ENCODE measurements at places on chromosomes 16 and 17.

GRCh38 chr16:17002565-17002964, 468.2 kb downstream of the XYLT1 start:
- no peak for DNase-seq

- no peak for DNase-seq
Observed at GRCh38 chr17:38617074-38617860, 11.5 kb upstream of the SRCIN1 start.

GRCh38 chr16:51592001-51592501, 441.0 kb upstream of the SALL1 start:
- DNase-seq = no peak

DNA sequence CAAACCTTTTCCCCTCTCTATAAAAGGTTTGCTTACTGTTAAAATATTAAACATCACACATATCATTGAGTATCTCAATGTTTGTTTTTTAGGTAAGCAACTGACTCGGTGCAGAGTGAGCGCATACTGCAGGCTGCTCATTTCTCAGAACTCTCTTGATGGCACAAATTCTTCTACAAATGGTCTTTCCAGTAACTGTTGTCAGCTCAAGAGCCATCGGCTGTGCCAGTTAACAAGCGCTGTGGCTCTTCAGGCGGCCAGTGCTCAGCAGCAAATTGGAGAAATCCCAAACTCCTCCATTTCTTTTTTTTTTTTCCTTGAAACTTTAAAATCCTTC, 8.6 kb downstream of the ABCA3 start:
- DNase-seq = peak; percentile 9

DNA sequence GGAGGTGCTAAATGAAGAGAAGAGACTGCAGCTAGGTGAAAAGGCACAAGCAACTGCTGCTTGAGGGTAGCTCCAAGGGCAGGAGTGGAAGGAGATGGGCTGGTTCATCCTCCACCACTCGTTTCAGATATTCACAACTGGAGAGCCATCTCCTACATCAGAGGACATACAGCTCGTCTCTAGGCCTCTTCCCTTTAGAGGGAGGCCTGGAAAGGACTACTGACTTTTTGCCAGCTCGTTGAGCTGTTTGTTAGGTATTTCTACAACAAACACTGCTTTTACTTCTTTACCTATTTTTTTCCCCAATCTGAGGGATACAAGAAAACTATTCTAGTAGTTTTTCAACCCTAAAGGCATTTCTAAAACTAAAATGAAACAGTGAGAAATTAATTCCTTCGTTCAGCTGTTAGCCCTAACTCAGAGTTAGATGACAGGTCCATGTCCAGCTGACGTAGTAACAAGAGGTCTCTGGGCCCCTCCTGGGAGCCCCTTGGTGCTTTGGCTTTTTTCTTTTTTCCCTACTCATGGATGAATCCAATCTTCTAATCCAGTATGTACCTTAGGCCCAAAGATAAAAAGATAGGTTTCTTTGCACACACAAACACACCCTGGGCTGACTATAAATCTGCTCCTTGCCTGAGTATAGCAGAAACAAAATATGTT, 47.8 kb upstream of the TBX2 start:
- DNase-seq = no peak

DNA sequence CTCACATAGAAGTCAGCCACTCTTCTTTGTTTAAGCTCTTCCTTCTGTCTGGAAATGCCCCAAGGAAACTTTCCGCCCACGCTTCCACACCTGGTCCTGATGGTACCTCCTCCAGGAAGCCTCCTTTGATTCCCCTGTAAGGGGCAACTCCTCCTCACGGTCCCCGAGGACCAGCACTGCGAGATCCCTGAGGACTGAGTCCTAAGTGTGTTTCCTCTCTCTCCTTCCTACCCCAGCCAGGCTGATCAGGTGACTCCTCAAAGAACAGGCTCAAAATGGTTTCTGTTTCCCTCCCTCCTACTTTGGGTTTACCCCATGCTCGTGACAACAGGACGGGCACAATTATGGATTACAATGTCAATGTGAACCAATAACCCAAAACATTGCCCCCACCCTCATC, 63.0 kb upstream of the MED9 start:
- no peak for DNase-seq

- no peak for DNase-seq
Observed at GRCh38 chr17:27834571-27834970, 34.2 kb upstream of the NOS2 start.

GRCh38 chr17:32461853-32462617, 17.7 kb downstream of the PSMD11 start:
- no peak for DNase-seq

DNA sequence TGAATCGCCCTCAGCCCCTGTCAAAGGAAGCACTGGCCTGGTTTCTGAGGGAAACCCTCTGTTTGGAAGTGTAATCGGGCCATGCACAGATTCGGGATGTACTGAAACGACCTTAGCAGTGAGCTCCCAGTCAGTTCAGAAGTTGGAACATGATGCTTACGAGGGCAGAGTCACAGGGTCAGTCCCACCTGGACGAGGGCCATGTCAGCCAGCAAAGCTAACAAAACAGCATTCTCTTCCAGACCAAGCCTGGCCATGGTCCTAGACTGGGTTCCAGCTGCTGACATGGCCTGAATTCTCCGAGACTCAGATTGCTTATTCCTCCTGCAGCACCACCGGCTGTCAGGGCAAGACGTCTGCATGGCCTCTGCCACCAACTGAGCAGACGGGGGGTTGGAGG, 192.2 kb upstream of the WSCD1 start:
- no peak for DNase-seq

GRCh38 chr16:88602091-88602490, 31.9 kb downstream of the ZC3H18 start:
- no peak for DNase-seq

- DNase-seq = no peak
Observed at GRCh38 chr17:35315283-35315682, 58.1 kb downstream of the SLFN11 start.

DNA sequence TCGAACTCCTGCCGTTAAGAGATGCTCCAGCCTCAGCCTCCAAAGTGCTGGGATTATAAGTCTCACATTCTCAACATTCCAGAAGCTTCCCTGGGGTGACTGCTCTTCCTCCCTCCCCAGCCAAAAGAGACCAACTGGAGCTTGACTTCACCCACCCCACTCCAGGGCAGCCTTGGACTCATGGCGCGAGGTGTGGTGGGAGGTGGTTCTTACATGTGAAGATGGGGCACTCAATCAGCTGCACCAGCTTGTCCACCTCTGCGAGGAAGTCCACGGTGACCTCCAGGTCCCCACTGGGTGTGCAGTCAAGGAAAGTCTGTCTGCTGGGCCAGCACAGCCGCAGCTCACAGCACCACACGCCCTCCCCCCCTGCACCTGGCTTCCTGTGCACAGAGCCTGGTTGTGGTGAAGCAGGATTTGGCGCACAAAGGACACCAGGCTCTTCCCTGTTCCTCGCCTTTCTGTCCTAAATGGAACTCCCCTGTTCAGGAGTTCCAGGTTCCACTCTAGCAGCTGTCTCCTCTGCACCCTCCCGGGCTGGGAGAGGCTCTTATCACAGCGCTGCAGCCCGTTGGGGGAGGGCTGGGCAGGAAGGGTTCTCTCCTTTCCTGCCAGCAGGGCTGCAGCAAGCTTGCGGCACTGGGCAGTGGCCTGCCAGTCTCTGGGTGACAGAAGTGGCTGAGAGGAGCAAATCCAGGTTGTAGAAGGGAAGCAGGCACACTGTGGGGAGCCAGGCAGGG, 9.6 kb upstream of the MTSS2 start:
- no peak for DNase-seq

DNA sequence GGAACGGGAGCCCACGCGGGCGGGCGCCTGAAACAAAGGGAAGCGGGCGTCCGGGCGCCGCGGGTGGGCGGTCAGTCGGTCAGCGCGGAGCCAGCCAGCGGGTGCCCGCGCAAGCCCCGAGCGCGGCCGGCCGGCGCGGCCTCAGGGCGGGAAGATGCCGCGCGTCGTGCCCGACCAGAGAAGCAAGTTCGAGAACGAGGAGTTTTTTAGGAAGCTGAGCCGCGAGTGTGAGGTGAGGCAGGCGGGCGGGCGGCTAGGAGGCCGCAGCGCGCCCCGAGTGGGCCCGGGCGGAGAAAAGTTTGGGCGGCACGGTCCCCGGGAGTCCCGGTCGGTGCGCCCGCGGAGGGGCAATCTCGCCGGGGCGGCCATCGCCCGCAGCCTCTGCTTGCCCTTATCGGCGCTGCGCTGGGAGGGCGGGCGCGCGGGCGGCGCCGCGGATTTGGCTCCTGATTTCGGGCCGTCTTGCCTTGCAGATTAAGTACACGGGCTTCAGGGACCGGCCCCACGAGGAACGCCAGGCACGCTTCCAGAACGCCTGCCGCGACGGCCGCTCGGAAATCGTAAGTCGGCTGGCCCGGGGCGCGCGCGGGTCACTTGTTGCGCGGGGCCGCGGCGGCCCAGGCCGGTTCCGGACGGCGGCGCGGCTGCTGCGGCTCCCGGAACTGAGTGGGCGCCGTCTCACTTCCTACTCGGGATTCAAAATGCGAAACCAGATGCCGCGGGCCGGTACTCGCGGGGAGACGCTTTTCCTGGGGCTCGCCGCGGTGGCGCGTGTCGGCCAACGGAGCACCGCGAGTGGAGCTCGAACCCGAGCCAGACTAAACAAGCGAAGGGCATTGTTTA, 526 bp downstream of the CBFB start:
- DNase-seq = no peak

- no peak for DNase-seq
Observed at GRCh38 chr16:68711421-68712139, 25.5 kb upstream of the CDH1 start.

GRCh38 chr16:89779231-89779908, 37.1 kb downstream of the FANCA start:
- DNase-seq = no peak

DNA sequence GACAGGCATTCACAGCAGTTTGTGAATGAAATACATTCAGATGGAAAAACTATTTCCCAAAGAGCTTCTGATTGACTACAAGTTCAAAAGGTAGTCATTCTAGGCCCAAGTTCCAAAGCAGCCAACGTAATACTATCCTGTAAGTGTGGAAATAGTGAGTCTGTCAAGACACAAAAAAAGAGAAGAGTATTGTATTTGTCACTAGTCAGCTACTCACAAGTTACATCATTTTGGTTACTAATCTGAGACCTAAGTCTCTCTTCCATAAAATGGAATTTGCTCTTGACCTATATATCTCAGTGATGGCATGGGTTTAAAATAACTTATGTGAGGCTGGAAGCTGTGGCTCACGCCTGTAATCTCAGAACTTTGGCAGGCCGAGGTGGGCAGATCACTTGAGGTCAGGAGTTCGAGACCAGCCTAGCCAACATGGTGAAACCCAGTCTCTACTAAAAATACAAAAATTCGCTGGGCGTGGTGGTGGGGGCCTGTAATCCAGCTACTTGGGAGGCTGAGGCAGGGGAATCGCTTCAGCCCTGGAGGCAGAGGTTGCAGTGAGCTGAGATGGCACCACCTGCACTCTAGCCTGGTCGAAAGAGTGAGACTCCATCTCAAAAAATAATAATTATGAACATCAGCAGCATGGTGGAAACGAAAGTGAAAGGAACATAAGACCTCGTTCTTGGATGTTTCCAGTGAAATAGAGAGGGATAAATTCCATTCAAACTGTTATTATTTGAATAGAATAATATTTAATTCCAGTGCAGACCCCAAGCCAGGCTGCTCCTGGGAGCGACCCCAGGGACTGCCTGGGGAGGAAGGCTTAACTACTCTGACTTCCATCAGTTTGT, 2.9 kb downstream of the CMC2 start:
- DNase-seq = no peak

DNA sequence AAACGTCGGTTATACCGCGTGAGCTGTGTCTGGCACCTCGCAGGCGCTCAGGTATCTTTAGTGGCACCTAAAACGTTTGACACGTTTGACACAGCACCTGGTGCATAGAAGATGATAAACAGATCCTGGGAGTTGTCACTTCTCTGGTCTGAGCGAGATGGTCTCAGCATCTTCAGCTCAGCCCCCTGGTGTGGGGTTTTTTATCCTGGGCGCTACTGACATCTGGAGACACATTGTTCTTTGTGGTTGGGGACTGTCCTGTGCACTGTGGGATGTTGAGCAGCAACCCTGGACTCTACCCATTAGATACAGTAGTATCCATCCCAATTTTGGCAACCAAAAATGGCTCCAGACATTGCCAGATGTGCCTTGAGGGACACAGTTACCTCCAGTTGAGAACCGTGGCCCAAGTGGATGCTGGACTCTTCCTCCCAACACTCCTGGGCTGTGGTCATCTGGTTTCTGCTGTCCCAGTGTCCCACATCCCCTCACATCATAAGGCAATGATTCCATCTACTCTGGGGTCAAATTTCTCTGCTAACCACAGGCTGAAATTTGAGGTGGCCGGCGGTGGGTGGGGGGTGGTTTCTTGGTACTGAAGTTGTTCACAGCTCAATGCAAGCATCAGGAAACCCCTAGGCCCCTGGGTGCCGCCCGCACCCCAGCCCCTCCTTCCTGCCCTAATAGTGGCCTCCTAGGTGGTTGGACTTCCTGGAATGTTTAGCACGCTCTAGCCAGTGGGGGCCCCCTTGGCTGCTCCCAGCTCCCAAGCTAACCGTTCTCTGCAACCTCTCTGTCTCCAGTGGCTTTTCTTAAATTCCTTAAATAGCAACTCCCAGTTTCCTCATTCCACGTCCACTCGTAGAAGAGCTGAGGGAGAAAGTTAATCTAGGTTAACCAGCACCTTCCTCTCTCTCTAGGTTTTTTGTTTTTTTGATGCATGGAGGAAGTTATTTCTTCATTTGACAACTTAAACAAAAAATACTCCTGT, 124.8 kb downstream of the ABCC1 start:
- DNase-seq = no peak

DNA sequence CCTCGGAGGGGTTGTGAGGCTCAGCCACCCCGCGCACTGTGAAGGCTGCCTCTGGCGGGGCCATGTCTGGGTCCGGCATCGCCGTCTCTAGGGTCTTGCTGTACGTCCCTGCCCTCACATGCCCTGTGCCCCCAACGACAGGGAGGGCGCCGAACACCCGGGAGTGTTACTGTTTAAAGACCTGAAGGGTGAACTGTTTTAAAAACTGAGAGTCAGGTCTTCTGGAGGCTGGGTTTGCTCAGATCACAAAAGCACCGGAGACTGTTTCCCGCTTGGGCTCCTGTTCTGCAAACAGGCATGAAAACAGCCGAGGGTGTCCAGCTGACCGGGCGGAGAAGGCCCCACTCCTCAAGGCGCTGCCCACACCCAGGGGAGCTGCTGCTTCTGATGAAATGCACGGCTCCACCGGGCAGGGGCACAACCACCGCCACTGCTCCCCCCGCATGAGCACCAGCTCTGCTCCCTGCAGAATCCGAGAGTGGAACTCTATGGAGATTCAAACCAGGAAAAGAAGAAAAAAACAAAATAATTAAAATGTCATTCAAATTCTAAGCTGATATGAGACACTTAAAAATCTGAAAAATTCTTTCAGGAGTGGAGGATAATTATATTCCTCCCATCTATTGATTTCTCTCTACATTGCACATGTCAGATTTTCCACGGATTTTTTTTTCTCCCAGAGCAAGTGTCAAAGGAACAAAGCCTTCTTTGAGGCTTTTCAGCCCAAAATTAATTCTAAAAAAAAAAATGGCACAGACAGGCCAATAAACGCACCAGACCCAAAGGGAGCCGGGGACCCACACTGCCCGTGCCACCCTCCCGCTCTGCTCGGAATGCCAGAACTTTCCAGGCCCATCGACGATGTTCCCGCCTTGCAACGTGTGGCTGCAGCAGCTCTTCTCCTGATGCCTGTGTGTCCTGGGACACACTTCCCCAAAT, 74.3 kb downstream of the LMF1 start:
- DNase-seq = no peak

- DNase-seq = no peak
Observed at GRCh38 chr17:3729881-3730280, 6.2 kb downstream of the HASPIN start.

GRCh38 chr17:73214851-73215250, 22.0 kb downstream of the COG1 start:
- DNase-seq = no peak

GRCh38 chr16:30760577-30761426, 1.1 kb downstream of the CFAP119 start:
- no peak for DNase-seq
